ENCODE measurements at places on chromosomes 5 and 9.

GRCh38 chr5:2748179-2748860, 3.2 kb downstream of the IRX2 start:
- no peak for DNase-seq

DNA sequence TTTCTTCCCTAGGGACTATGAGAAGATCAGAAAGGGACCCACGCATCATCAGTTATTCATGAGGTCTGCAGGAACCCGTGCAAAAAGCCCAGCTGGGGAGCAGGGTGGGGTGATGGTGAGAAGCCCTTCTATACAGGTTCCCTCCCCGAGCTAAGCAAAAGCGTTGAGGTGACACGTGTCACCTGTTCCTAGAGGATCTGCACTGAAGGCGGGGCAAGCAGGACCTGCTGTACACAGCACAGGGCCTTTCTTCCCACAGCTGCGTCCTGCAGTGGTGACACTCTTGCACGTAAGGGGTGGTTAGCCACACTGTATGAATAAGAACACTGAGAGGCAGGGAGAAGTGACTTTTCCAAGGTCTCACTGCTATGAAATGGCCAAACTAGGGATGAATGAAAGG, 37.2 kb upstream of the SH3PXD2B start:
- no peak for DNase-seq

GRCh38 chr5:134255418-134256150, 29.7 kb upstream of the PPP2CA start:
- no peak for DNase-seq

DNA sequence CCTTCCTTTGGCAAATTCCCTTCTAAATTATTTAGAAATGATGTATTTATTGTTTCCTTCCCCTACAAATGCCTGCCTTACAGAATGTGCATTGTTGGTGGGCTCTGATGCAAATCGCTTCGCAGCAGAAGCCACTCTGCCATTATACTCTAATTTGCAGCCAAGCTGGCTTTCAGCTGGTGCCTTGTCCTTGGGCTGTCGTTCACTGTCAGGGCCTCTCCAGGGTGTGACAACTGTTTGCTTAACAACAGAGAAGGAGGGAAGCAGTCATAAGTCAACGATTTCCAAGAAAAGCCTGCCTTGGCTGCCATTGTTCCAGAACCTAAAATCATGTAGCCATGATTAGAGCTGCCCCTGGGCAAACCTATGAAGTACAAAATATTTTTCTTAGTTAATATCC, 260.1 kb upstream of the RGMB start:
- no peak for DNase-seq

- no peak for DNase-seq
Measured at GRCh38 chr5:117649821-117650220, 1075.2 kb upstream of the SEMA6A start.

- DNase-seq: no peak
Measured at GRCh38 chr9:2641033-2641432, 19.4 kb downstream of the VLDLR start.

GRCh38 chr5:140054086-140054689, 11.1 kb upstream of the NRG2 start:
- DNase-seq: no peak

- no peak for DNase-seq
Measured at GRCh38 chr5:15267966-15268365, 232.0 kb upstream of the FBXL7 start.

GRCh38 chr5:135596788-135597187, 18.0 kb upstream of the CXCL14 start:
- DNase-seq: no peak

- no peak for DNase-seq
Measured at GRCh38 chr5:179222246-179223017, 122.8 kb downstream of the ADAMTS2 start.

- no peak for DNase-seq
Measured at GRCh38 chr5:111691508-111691907, 65.5 kb downstream of the NREP start.

DNA sequence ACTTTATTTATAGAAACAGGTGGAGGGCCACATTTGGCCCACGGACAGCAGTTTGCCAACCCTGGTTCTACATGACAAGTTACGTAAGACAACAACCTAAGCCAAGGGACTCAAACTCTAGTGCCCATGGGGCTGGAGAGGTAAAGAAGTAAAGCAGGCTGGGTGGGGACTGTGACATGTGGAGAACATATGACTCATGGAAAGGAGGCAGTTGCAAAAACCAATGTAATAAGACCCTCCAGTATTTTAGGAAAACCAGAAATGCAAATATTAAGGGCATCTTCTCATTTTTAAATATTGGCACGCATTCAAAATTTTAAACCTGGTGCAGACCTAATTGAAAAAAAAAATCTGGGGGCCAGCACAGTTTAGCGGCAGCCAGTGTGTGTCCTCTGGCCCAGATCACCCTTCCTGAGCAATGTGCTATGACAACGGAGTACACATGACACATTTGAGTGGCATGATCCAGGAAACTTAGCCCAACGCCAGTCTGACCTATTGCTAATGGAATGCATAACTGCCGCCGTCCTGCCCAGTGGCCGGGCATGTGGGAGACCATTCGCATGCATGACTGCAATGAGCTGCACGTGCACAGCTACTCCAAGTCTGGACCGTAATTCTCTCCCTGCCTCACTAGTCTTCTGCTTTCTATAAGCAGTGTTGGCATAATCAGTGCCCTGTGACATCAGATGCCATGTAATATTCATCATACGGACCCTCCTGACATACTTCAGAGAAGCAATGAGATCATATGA, 97.2 kb downstream of the SH3TC2 start:
- peak; percentile 99 for DNase-seq

DNA sequence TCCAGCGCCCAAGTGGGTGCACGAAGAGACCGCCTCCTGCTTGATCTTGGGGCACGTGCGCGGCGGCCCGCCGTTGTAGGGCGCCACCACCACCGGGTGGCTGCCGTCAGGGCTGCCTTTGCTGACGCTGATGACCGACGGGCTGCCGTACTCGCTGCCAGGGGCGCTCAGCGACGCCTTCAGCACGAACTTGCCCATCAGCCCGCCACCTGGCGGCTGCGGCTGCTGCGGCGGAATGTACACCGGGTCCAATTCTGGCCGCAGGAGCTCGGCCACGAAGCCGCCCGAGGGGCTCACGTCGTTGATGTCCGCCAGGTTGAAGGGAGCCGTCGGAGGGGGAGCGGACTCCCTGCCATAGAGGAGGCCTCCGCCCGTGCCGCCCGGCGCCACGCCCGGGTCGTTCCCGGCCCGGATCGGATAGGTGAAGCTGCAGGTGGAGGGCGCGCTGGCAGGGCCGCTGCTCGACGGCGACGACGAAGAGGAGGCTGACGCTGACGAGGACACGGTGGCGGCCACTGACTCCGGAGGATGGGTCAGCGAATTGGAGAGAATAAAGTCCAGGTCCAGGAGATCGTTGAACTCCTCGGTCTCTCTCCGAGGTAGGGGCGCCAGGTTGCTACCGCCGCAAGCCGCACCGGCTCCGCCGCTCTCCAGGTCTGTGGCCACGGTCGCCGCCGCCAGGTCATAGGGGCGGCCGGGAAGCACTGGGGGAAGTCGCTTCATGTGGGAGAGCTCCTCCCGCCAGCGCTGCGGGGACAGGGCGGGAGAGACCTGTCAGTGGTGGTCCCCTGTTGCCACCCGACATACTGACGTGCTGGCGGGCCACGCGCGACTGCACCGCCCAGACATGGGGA, 1.8 kb downstream of the KLF4 start:
- DNase-seq: no peak

GRCh38 chr5:142958944-142959682, 188.9 kb downstream of the ARHGAP26 start:
- no peak for DNase-seq

DNA sequence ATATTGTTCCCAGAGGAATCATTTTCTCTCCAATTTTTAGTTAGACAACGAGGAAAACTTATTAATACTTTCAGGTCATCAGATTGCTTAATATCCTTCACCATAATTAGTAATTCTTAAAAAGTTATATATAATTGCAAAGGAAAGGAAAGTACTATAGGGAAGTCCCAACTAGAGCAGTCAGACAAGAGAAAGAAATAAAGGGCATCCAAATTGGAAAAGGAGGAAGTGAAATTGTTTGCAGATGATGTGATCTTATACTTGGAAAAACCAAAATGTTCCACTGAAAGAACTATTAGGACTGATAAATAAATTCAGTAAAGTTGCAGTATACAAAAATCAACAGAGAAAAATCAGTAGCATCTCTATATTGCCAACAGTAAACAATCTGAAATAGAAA, 223.5 kb upstream of the MEF2C start:
- no peak for DNase-seq

DNA sequence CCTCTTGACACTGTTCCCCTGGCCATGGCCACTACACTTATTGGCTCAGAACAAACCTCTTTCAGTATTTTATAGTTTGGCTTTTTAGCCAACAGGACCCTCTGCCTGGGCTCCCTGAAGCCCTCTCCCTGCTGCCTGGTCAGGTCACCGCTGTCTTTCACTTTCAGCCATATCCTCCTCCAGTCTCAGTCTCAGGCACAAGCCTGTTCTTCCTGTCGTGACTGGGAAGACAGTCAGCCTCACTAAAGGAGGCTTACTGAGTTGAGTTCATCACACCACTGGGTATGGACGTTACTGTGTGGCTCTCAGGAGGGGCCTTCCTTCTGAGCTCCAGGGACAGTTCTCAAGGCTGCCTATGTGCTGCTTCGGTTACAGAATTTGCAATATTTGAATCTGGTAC, 2.0 kb downstream of the QSOX2 start:
- no peak for DNase-seq

DNA sequence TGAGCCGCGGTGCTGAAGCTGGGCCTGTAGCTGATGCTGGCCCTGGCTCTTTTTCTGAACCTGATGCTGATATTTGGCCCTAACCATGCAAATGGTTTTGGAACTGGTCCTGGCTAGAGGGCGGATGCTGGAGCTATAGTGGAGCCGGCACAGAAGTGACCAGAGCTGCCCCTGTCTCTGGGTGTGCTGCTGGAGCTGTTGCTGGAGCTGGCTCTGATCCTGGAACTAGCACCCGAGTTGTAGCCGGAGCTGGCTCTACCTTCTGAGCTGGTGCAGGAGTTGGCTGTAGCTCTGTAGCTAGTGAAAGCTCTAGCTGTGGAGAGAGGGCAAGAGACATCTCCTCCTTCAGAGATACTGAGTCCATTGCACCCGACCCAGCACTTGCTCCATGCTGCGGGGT, 12.8 kb downstream of the LCN10 start:
- no peak for DNase-seq

DNA sequence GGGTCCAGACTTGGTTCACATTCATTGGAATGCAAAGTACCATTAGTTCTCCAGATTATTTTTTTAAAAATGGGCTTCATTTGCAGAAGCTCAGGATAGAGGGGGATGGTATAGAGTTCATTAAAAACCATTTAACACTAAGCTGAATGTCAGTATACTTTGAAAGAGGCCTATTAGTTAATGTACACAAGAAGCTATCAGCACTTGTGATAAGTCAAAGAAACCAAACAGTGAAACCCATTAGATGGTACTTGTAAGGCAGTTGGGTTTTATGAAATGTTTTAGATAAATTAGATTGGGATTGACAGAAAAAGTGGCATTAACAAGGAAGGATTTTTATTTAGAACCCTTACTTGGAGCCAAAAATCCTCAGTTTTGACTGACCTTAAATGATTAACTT, 229.2 kb upstream of the MPDZ start:
- DNase-seq: no peak

All from retinal pigment epithelial cell (primary cell).